Right cardiac atrium (tissue), 5 donors: ENCODE measurements at places on chromosomes 4 and X. TPM values are rescaled to one million over a fixed set of nuclear protein-coding genes. Genes with fewer than 3 reads are reported as not detected.

DNA sequence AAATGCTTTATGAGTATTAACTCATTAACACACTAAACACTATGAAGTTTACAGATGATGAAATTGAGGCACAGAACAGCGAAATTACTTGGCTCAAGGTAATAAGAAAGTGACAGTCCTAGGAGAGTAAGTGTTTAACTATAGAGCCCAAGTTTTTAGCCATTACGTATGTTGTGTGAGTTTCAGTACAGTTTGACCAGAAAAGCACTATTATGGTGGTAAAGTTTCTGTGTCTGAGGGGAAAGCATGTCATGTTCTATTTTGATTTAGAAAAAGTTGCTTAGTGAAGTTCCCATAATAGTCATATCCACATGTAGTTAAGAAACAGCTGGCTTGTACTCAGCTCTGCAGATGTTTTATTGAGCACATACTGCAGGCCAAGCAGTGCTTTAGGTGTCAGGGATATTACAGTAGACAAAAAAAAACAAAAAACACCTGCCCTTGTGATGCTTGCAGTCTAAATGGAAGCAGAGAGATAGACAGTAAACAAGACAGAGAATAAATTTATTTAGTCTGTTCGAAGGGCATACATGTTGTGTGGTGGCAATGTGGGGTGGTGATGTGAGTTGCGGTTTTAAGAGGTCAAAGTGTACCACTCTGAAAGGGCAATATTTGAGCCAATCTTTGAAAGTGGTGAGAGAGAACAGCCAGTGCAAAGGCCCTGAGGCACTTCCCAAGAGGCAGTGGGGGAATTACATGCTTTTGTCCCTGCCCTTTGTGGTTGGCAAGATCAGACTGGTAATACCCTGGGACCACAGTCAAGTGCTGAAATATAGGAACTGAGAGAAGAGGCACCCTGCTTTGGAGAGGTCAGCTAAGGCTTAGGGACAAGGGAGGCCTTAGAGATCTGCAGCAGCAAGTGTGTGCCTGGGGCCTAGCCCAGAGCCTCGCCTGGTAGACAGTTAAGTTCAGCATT lies 6.2 kb downstream of the TMEM131L start:
- no peak for DNase-seq

- DNase-seq = no peak
Measured at GRCh38 chr4:67160394-67160793, 384.9 kb downstream of the CENPC start.

DNA sequence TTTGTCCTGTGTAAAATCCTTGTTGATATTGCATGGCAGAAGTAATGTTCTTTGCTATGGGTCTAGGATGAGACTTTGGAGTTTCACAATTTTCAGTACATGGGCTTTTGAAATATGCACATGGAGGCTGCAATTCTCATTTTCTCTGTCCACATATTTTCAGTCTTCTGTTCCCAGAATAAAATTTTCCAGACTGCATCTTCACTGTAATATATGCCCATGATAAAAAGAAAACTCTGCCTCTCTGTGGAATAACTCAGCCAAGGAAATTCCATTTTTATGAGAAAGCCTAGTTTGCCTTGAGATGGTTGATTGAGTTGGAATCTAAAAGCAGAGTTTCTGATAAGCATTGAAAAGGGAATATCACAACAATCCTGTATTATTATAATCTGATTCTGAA lies 601.4 kb upstream of the AADAT start:
- DNase-seq = no peak

The CSAG2 gene
- total RNA-seq = not detected

DNA sequence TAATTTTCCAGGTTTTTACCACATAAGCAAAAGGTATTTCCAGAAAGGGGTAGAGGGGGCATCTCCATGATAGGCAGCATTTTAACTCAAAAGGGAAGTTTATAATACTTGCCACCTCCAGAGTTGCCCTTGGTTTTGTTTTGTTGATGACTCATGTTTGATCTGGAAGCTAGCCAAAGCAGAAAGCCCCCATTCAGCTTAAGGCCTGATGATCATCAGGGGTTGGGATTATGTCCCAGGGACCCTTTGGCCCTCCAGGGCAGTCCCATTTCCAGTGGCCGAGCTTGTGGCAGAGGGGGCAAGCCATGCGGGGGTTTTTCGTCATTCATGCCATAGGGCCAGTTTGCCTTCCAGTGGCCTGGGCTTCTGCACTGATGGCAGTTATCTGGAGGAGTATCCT lies 143.0 kb upstream of the PLAC1 start:
- no peak for DNase-seq

The SUPT20HL2 gene
- total RNA-seq = not detected

DNA sequence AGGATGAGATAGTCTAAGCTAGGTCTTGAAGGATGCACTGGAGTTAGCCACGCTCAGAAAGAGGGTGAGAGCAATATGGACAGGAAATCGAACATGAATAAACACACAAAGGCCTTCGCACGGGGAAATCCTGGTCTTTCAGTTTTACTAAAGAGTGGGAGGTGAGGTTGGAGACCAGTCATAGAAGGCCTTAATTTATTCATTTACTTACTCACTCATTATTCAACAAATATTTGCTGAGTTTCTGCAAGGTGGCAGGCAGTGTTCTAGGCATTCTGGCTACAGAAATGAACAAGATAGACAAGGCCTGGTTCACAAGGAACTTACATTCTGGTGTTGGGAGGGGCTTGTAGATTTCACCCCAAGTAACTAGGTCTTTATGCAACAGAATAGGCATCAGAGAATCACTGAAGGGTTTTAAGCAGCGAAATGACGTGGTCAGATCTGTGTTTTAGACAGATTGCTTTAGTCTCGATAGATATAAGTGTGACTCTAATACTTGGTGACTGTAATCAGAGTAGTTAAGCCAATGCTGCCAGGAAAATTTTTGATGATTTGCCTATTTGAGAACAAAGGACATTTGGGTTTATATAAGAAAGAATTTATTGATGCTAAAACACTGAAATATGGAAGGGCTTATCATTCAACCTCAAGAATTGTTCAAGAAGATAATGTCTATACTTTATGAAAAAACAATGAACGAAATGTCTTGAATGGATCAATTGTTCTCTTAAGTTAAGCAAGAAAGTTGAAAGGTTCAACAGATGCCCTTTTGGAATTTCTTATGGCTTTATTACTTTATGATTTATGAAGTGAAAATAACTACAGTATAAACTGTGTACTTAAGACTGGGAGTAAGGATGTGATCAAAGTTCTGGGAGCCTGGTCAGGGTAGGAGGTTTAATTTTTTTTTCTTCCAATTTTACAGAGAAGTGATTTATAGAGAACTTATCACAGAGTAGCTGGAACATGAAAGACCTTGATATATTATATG lies 184.4 kb upstream of the CASK start:
- no peak for DNase-seq

DNA sequence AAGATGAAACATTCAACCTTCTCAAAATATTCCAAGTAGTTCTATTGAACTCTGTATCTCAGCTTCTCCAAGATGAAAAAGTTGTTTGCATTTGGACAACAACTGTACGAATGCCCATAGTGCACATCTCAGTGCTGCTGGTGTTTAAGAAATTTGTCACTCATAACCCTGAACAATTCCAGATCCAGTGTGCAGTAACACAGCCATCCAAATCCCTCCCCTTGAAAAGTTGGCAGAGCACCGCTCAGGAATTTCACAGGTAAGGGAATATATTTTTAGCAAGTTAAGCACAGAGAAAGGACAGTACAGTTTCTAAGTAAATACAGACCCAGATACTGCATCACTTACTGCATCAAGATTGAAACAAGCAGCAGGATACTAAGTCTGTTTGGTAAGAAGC lies 104.7 kb downstream of the CNOT6L start:
- DNase-seq = no peak

GRCh38 chrX:11755724-11756123 lies 2.3 kb upstream of the MSL3 start:
- no peak for DNase-seq

The RASL11B gene
- total RNA-seq = 12.7 TPM

- DNase-seq = no peak
Measured at GRCh38 chrX:11953615-11954014, 184.7 kb upstream of the FRMPD4 start.

DNA sequence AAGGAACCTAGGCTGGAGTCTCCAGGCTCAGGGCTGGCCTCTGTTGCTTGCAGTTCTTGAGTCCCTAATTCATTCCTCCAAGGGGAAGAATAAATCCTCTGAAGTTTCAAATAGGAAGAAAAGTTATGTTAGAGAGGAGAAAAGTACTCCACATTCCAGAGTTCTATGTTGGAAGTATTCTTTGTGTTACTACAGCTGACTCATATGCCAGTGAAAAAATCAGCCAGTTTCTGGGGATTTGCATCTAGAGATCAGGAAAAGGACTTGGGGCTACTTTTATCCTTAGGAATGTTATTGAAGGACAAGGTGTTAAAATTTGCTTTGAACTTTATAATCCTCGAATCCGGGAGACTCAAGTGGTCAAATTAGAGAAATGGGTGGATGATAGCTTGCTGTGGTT lies 11.7 kb upstream of the NUDT9 start:
- DNase-seq = no peak

The GABRB1 gene
- 3.4 TPM for total RNA-seq

GRCh38 chrX:49840679-49841078 lies 11.6 kb downstream of the PAGE4 start:
- peak; percentile 79 for DNase-seq

The FAM9B gene
- total RNA-seq = not detected

The TCP11X2 gene
- total RNA-seq = not detected

DNA sequence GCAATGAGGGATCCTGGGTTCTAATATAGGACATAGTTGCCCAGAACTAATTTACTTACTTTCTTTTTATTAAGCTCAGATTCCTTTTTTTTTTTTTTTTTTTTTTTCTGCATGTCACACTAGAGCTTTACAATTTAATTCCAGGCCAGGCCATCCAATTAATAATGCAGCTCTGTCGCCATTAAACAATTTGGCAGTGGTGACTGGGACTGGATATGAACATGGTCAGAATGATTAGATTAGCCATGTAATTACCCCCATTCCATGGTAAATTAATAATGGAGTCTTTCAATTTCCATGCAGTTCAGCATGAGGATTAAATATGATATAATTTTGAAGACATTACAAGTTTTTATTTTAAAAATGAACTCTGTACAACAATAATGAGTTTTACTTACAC lies 226.9 kb upstream of the ANXA3 start:
- DNase-seq = no peak

DNA sequence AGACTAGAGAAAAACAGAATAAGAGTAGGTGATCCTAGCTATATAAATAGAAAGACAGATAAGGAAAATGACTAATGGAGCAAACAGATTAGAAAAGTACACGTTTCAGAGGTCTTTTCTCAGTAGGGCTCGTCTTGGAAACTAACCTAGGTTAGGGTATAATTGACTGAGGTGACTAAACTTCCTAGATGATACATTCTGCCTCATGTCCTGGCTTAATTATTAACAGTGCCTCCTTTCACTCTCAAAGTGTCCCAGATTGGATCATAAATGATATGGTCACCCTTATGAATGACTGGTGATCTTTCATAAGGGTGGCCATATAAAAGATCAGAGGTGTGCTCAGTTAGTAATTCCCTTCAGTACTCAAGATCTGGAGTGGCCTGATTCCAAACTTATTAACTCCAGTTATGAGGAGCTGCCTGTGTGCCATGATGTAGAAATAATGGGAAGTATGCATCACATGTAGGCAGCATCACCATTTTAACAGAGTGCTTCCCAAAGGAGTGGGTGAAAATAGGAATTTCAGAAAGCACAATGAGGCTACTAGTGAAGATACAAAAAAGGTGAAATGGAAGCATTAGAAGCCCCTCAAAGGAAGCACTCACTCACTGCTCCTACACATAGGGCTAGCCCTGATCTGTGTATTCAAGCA lies 14.7 kb upstream of the GRIA3 start:
- DNase-seq = no peak

- peak; percentile 21 for DNase-seq
Measured at GRCh38 chrX:150731795-150732194, 38.6 kb downstream of the MTMR1 start.

The CNKSR2 gene
- total RNA-seq = 1.1 TPM

The AFP gene
- total RNA-seq = not detected

GRCh38 chr4:54614149-54614548 lies 43.6 kb upstream of the KIT start:
- DNase-seq = no peak

The CXCL8 gene
- total RNA-seq = 0.31 TPM

- DNase-seq = no peak
Measured at GRCh38 chrX:121655276-121655675, 607.9 kb downstream of the GLUD2 start.

DNA sequence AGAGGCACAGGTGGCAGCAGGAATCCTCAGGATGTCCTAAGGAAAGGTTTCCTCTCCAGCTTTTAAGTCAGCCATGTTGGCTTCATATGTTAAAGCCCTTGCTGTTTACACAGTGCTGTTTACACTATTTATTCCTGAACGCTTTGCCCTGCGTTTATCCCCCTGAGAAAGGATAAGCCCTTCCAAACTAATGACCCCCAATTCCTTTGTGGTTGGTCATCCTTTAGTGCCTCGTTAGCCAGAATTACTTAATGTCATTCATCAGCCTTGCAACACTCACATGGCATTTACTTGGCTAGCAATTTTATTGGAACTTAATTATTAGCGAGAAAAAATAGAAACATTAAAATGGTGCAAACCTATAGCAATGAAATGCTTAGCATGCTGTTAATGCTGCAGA lies 23.8 kb downstream of the VCX2 start:
- no peak for DNase-seq

DNA sequence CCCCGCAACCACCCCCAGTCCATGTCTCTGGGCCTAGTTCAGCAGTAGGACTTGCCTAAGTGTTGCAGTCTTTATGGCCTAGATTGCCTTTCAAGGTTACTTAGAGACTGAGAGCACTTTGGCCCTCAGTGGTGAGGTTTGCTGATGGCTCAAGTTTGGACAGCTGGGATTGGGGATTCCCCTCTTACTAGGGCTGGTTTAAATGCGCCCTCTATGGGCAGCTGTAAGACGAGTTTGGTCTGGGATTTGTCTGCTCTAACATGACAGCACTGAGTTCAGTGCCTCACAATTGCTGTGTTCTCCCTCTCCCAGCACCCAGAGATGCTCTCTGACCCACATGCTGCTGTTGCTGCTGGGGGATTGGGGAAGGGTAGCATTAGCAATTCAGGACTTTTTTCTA lies 23.1 kb downstream of the DACH2 start:
- DNase-seq = no peak

The CCDC160 gene
- not detected for total RNA-seq

DNA sequence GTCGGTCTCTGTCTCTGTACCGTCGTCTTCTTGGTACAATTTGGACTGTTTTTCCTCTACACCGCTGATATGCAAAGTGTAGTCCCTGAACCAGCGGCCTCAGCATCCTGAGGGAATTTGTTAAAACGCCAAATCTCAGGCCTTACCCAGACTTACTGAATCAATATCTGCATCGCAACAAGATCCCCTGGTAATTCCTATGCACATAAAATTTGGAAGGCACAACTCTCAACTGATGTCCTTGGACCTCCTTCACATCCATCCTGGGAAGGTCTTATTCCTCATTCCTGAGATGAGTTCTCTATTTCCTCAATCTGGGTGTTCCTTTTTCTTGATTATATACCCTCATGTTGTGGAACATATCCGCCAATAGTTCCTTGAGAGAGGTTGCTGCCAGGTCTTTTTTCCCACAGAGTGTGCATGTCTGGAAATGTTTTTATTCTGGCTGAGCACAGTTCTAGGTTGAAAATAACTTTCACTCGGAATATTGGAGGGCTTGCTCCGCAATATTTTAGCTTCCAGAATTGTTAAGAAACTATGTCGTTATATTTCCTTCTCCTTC lies 738 bp upstream of the HPF1 start:
- DNase-seq = no peak

GRCh38 chr4:111031001-111031579 lies 408.2 kb upstream of the PITX2 start:
- no peak for DNase-seq

The PAGE1 gene
- total RNA-seq = not detected

The SASH3 gene
- total RNA-seq = 6.0 TPM

The ADRA2C gene
- 3.0 TPM for total RNA-seq

GRCh38 chr4:99855678-99856077 lies 38.5 kb downstream of the LAMTOR3 start:
- no peak for DNase-seq
